Uterus (tissue), 4 donors: ENCODE measurements at places on chromosomes 12 and 14. TPM values are rescaled to one million over a fixed set of nuclear protein-coding genes. Genes with fewer than 3 reads are reported as not detected.
A peak's percentile ranks its signal among the peaks of the same experiment; 100 is the strongest.

Gene CCDC197
- total RNA-seq: not detected

DNA sequence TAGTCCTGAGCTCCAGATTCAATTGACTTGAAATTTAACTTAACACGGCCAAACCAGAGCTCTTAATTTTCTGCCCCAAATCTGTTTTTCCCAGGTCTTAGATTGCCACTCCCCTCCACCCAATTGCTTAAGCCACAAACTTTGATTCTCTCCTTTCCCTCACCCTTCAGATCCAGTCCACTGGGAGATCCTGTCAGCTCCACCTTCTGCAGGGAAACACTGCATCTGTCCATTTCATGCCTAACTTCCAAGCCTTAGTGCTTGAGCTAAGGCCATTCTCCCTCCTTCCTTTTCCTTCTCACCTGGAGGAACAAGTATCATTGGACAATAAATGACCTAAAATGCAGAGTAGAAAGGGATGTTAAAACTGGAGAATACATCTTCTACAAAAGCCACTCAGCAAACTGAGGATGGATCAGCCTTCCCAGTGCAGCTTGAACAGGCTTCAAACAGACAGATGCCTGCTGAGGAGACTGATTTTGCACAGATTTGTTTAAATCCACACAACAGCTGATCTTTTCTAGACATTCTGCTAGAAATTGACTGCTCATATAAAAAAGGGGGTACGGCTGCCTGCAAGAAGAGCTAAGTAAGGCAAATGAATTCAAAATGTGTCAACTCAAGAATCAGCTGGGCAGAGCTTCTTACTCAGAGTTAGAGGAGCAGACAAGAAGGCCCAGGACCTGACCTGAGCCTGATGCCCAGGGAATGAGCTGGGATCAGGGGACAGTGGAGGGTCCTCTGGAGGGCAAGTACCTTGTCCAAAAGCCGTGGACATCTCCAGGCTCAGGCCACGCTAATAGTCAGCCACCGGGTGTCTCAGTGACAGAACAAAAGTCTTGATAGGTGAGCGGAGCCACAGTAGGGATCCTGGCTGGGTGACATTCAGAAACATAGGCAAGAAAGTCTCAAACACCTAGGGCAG lies 81.3 kb upstream of the RIC8B start:
- DNase-seq: no peak

GRCh38 chr12:104137001-104137901 lies 759 bp downstream of the NFYB start:
- DNase-seq: peak; percentile 35

DNA sequence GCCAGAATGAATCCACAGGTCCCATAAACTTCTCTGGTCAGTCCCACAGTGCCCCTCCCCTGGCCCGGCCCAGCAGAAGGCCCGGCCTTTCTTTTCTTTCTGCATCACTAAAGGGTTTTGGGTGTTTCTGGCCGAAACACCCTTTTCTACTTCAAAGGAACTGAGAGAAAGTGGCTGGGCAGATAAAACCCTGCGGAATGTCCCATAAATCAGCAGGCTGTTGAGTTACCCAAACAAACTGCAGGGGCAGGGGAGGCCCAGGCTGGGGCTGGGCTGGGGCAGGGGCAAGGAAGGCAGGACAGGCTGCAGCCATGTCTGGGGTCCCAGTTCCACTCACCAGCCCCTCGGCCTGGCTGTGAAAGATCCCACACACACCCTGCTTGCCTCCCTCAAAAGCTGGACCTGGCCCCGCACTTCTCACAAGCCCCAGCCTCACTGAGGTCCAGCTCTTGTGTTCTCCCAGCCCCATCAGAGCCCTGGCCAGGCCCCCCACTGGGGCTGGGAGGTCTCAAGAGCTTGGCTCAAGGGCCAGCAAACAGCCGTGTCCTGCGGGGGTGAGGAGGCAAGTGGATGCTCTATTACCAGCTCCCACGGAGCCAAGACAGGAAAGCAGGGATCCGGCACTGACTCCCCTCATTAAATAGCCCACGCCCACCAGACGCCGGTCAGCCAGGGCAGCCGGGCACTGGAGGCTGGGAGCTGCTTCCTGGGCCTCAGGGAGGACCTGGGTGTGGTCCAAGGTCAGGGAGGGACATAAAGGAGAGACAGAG lies 41.9 kb downstream of the CCNK start:
- no peak for DNase-seq

DNA sequence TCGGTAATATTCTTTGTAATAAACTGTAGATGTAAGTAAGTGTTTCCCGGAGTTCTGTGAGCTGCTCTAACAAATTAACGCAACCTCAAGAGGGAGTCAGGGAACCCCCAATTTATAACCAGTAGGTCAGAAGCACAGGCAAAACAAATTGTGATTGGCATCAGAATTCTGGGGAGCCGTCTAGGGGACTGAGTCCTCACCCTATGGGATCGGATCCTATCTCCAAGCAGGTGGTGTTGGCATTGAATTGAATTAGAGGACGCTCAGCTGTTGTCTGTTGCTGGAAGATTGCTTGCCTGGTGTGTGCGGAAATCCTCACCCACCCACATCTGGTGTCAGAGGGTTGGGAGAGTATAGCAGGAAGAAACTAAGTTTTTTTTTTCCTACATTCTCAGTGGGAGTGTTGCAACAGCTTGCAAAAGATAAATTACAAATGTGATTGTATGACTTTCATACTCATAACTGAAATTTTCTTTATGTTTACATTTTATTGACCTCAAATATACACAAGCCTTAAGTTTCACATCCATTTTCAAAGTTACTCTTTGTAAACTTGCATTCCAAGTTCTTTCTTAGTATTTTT lies 5.5 kb downstream of the TMEM52B start:
- DNase-seq: no peak
